ENCODE measurements at places on chromosomes 1 and 21.

GRCh38 chr1:185735701-185736064 is 1.5 kb downstream of the HMCN1 start:
- no peak for DNase-seq

DNA sequence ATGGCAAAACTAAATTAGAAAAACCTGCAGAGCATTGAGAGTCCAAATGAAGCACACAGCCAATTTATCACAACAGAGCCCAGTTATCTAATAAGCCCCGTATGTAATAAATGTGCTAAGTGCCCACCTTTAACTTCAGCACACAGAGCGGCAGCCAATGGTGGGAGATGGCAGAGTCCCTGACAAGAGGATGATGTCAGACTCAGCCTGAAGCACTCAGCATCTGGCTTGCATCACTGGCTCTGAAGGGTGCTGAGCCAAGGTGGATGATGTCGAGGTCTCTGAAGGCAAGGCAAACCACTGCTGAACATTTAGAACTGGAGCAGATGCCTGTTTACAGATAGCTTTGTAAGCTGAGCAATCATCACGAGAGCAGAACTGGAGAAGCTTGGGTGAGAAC is 118.3 kb downstream of the NUF2 start:
- DNase-seq: no peak

- DNase-seq: no peak
Measured at GRCh38 chr1:97654876-97655585, 265.8 kb downstream of the DPYD start.

- no peak for DNase-seq
Measured at GRCh38 chr1:203126151-203126865, 1.2 kb upstream of the ADORA1 start.

GRCh38 chr1:229119876-229120275 is 151.0 kb upstream of the RAB4A start:
- no peak for DNase-seq

DNA sequence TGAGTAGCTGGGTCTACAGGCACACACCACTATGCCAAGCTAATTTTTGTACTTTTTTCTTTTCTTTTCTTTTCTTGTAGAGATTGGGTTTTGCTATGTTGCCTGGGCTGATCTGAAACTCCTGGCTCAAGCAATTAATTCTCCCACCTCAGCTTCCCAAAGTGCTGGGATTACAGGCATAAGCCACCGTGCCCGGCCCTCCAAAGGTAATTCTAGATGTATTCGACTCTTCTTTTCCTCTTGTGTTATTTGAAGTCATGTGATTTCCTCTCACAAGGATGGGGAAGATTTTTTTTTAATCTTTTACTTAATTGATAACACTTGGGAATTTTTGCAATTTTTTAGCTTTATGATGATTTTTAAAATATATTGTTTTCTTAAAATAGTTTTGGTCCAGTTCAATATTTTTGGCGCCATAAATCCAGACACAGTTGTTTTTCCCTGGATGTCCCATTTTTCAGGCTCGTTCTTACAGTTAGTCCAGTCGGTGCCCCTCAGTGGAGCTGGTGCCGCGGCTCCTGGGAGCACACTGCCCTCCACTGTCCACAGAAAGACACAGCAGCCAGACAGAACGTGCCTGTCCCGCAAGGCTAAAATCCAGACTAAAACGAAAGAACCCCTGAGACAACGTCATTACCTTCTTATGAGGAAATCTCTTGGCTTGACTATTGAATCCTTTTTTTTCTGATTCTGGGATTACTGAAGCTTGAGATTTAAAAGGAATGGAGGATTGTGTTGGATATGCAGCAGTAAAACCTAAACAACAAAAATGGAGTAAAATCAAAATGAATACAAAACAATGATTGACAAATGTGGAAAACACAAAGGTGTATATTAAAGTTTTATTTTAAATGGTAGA is 22.4 kb downstream of the STPG1 start:
- peak; percentile 68 for DNase-seq

DNA sequence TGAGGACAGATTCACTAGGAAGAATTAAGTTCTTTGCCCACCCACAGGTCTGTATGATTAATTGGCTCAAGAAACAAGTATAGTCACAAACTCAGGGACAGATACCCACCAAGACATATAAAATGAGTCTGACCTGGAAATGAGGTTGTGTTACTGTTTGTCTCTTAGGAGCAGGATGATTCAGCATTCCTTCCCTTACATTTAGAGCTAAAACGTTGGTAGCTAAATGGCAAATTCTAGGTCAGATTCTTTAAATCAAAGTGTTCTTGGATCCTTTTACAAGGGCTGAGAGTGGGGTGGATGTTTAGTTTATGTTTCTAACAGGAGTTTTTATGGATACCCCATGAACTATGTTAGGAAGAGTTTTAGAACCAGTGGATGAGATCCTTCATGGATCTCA is 4.7 kb downstream of the RIMKLA start:
- no peak for DNase-seq

- DNase-seq: no peak
Measured at GRCh38 chr1:17678011-17678410, 77.1 kb upstream of the ACTL8 start.

Data from caudate nucleus (tissue), 63 donors.